ENCODE measurements at places on chromosomes 13 and 19. TPM values are rescaled to one million over a fixed set of nuclear protein-coding genes. Genes with fewer than 3 reads are reported as not detected.

GRCh38 chr19:17855280-17856152 is 4.2 kb upstream of the RPL18A start:
- H3K36me3 ChIP-seq, result no peaks in the 10 kb centered on the region
- H3K27ac ChIP-seq, result no peak overlapping the region
- peak; percentile 93 for DNase-seq
- H3K4me1 ChIP-seq, result peaks cover 8% of the 10 kb centered on the region

DNA sequence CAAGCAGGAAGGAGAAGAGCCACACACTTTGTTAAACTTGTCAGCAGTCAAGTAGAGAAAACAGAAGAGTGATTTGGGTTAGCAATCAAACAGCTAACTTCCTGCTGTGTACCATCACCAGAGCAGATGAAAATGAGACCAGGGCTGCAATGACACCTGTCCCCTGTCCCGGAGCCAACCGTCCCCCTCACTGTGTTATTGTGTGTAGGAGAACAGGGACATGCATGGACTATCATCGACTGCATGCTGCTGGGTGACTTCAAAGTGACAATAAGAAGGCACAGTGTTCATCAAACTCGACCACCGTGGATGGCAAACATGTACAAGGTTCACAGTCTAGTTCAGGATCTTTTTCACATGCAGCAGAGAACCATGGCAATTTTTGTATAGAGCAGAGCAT is 94.0 kb upstream of the SLC15A1 start:
- H3K27ac ChIP-seq, result no peak overlapping the region
- no peaks in the 10 kb centered on the region for H3K27me3 ChIP-seq
- H3K36me3 ChIP-seq, result peaks cover 59% of the 10 kb centered on the region
- no peak for DNase-seq
- no peaks in the 10 kb centered on the region for H3K4me1 ChIP-seq

DNA sequence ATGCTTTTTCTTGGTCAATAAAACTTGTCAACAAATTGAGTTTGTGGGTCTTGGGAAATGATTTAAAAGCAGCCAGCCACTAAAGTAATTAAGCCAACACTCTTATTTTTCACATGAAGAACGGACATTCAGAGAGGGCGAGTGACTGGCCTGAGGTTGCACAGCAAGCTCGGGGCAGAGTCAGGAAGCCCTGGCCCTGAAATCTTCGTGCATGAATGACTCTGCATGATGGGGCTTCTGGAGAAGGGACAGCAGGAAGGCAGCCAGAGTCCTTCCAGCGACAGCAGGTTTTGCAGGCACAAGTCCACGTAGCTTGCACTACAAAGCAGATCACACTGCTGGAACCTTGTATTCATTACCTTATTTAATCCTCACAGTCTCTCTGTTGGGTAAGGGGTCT is 232.5 kb downstream of the ZNF536 start:
- no peaks in the 10 kb centered on the region for H3K36me3 ChIP-seq
- H3K4me3 ChIP-seq, result no peak overlapping the region
- no peak overlapping the region for H3K27ac ChIP-seq
- H3K4me1 ChIP-seq, result no peaks in the 10 kb centered on the region

TEAD2 gene
- 10.6 TPM for total RNA-seq

Data from suprapubic skin (tissue), 4 donors.